ENCODE measurements at places on chromosomes 2 and 18. TPM values are rescaled to one million over a fixed set of nuclear protein-coding genes. Genes with fewer than 3 reads are reported as not detected.

Gene AGXT
- not detected for total RNA-seq

- peak overlapping the region; percentile 95 for H3K4me3 ChIP-seq
- peaks cover 27% of the 10 kb centered on the region for H3K36me3 ChIP-seq
- H3K4me1 ChIP-seq = peaks cover 77% of the 10 kb centered on the region
- DNase-seq = no peak
- H3K27ac ChIP-seq = no peak overlapping the region
These were observed 3.3 kb upstream of the C18orf32 start for GRCh38 chr18:49490246-49490762.

Gene DLX1
- 48.9 TPM for total RNA-seq

- H3K4me3 ChIP-seq = no peak overlapping the region
- no peaks in the 10 kb centered on the region for H3K27me3 ChIP-seq
- H3K4me1 ChIP-seq = peaks cover 15% of the 10 kb centered on the region
- H3K36me3 ChIP-seq = no peaks in the 10 kb centered on the region
These were observed 47.8 kb upstream of the FOSL2 start for GRCh38 chr2:28344756-28345373.

DNA sequence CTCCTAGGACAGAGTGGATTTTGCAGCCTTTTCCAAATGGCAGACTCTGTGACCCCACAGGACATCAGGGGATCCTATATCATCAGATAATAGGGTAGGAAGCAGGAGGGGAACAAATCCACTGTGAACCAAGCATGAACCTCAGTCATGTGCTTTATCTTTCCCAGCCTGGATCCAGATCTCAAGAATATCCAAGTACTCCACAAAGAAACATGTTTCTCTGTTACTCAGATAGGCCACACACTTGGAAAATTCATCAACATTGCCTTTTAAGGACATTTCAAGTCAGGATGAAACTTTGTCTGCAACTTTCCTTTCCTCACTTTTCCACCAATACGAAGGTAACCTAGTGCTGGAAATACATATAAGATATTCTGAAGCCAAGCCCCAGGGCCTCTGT, 85.8 kb downstream of the RDH14 start:
- no peak overlapping the region for H3K27ac ChIP-seq
- H3K4me1 ChIP-seq = no peaks in the 10 kb centered on the region
- H3K4me3 ChIP-seq = no peak overlapping the region

Gene LTBP1
- 30.2 TPM for total RNA-seq

DNA sequence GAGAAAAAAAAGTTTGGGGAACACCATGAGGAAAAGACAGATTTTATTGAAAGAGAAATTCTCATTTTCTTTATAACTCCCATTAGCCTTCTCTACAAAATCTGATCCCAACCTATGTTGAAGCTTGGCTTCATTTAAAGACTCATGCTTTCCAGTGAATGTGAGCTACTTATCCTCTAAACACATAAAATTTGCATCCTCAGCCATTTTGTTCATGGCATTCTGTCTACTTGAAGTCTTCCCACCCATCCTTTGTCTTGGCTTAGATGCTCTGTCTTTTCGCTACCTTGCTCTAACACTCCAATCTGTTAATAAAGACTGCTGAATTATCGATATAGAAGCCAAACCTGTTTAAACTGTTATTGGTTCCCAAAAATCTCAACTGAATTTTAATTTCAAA, 39.3 kb downstream of the GDF7 start:
- no peak overlapping the region for H3K4me3 ChIP-seq
- no peak overlapping the region for H3K27ac ChIP-seq
- H3K27me3 ChIP-seq = no peaks in the 10 kb centered on the region
- H3K36me3 ChIP-seq = peaks cover 7% of the 10 kb centered on the region
